Activated CD8-positive, alpha-beta memory T cell treated with anti-CD3 and anti-CD28 coated beads, Interleukin-2, amount 10 ng/mL, durations not matched to agents 7 days and 5 days (primary cell): ENCODE measurements at places on chromosomes 2 and 18. TPM values are rescaled to one million over a fixed set of nuclear protein-coding genes. Genes with fewer than 3 reads are reported as not detected.

- no peak overlapping the region for H3K4me3 ChIP-seq
- H3K36me3 ChIP-seq, result no peaks in the 10 kb centered on the region
- no peaks in the 10 kb centered on the region for H3K27me3 ChIP-seq
These were observed 56.3 kb upstream of the FZD5 start for GRCh38 chr2:207825978-207826377.

GRCh38 chr2:62593825-62594224 lies 87.8 kb upstream of the TMEM17 start:
- H3K4me3 ChIP-seq, result no peak overlapping the region
- no peaks in the 10 kb centered on the region for H3K4me1 ChIP-seq
- H3K27ac ChIP-seq, result no peak overlapping the region
- no peaks in the 10 kb centered on the region for H3K27me3 ChIP-seq

- H3K36me3 ChIP-seq, result no peaks in the 10 kb centered on the region
- no peak overlapping the region for H3K27ac ChIP-seq
- no peaks in the 10 kb centered on the region for H3K4me1 ChIP-seq
- no peak for DNase-seq
These were observed 74.9 kb downstream of the ACKR3 start for GRCh38 chr2:236644502-236644911.

- H3K27me3 ChIP-seq, result peaks cover 7% of the 10 kb centered on the region
- no peak overlapping the region for H3K4me3 ChIP-seq
- DNase-seq, result no peak
These were observed 159.4 kb downstream of the ACTR3 start for GRCh38 chr2:114049280-114049679.

The ZNF396 gene
- total RNA-seq, result 1.1 TPM

The RFTN2 gene
- not detected for total RNA-seq

DNA sequence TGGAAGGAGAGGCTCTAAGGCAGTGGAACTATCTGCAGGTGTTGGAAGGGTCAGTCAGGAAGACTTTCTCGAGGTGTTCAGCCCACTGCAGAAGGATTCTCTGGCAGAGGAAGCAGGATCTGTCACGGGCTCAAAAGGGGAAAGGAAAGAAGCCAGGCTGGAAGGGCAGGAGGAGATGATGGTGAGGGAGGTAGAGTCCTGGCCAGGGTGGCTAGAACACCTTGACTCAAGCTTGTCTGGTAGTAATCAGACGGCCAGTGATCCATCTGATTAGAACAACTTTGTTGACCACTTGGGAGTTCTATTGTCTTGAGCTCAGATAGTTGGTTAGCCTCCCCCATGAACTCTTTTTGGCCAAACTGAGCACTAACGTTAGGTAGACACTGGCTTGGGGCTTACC lies 9.7 kb upstream of the ATOH8 start:
- H3K4me1 ChIP-seq, result no peaks in the 10 kb centered on the region
- no peaks in the 10 kb centered on the region for H3K36me3 ChIP-seq
- no peak overlapping the region for H3K27ac ChIP-seq
- H3K27me3 ChIP-seq, result peaks cover 84% of the 10 kb centered on the region
